ENCODE measurements at places on chromosomes 6 and 20.

- DNase-seq, result no peak
Observed at GRCh38 chr6:131949620-131949908, 1.6 kb downstream of the CCN2 start.

DNA sequence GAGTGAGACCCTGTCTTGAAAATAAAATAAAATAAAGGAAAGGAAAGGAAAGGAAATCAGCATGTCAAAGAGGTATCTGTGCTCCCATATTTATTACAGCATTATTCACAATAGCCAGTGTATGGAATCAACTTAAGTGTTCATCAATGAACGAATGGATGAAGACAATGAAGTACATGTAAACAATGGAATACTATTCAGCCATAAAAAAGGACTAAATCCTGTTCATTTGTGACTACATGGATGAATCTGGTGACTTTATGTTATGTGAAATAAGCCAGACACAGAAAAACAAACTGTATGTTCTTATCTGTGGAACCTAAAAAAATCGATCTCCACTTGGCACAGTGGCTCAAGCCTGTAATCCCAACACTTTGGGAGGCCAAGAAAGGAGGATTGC is 28.0 kb upstream of the TOP1 start:
- no peak for DNase-seq

- peak; percentile 23 for DNase-seq
Observed at GRCh38 chr6:146950351-146950835, 253.8 kb upstream of the STXBP5 start.

DNA sequence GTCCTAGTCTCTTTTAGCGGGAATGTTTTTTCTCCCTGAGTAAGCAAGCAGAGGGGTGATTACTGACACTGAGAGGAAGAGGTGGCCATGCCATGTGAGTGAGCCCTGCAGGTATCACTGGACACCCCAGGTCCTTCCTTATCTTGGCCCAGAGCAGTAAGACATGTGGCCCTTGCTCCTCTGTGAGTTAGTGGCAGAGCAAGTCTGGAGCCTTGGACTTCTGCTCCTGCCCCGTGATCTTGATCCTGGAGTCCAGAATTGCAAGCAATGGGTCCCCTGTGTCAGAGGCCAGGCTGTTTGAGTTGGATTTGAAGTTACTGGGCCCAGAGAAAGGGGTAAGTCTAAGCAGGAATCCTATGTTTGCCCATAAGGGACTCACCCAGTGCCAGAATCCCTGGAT is 92.1 kb upstream of the EMILIN3 start:
- DNase-seq, result no peak

GRCh38 chr6:153392156-153392555 is 261.1 kb upstream of the RGS17 start:
- DNase-seq, result no peak

DNA sequence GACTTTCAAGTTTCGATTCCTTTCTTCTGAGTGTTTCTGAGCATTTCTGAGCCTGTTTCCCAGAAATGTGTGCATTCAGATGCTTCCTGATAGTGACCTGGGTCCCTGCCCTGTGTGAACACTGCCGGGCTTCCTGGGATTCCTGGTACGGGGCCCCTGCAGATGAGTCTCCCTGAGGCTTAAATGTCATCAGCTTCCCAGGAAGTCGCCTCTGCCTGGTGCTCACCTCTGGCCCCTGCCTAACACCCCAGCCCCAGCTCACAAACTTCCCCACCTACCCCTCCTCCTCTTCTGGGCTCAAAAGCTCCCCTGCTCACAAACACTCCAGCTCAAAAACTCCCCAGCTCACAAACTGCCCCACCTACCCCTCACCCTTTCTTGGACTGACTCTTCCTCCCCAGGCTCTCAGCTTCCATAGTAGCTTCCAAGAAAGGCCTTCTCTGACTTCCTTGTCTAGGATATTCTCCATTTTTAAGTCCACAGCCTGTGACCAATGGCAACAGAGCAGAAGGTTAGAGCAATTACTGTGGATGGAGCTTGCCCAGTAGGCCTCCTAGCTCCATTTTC is 42.0 kb downstream of the TGM2 start:
- no peak for DNase-seq

DNA sequence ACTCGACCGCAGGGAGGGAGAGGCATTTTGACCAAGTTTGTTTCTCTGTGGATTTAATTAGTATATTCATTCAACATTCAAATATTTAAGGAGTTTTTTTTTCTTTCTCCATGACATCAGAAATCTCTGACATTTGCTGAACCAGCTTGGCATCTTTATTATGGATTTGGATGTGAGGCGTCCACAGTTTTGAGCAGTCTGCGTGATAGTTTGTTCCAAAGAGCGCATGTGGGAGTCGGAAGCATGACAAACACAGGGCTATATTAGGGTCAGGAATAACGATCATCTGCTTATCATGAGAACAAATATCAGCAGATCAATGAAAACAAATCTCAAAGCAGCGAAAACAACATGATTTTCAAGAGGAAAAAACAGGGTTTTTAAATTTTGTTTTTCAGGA is 373.2 kb downstream of the CDH4 start:
- no peak for DNase-seq

DNA sequence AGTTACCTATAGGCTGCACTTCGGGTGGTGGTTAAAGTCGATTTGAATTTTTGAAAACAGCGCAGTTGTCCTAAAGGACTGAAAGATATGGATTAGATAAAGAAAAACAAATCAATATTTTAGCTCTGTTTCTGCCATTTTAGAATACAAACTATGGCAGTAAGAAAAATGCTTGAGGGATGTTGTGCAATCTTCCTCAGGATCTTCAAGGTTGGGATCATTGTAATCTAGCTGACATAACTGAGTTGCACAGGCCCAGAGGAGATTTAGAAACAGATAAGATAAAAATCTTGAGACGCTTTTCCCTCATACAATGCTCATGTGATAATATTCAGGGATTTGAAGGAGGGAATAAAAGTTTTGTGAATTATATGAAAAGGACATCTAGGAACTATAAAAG is 926 bp downstream of the PEX3 start:
- no peak for DNase-seq

DNA sequence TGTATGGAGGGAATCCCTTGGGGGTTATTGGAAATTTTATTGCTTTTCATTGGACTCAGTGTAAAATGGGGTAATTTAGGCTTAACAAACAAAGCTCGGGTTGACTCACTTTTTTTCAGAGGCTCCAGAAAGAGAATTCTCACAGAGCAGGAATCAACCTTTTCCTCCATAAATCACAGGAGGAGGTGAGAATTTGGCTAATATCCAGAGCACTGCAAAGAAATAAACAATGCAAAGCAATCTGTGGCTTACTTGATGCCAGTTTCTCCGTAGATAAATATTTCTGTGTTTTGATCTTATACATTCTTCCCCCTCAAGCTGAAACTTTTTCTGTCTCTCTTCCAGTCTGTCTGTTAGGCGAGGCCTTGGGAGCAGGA is 176.6 kb downstream of the TSHZ2 start:
- no peak for DNase-seq

GRCh38 chr20:62745952-62746288 is 37.3 kb downstream of the NTSR1 start:
- DNase-seq, result no peak

DNA sequence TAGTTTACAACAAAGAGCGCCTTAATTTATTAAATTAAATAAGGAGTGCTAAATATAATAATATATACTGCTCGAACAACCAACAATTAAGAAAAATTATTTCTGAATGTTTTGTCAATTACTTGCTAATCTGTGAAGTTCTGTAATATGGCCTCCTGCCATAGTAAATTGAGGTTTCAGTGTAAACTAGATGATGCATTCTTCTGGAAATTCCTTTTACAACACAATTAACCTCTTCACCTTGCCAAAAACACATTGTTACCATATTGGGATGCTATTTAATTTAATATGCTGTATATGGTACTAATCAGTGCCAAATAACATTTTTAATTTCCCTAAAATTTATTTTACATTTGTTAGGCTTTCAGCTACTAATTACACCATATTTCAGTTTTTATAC is 808.4 kb upstream of the CITED2 start:
- no peak for DNase-seq

DNA sequence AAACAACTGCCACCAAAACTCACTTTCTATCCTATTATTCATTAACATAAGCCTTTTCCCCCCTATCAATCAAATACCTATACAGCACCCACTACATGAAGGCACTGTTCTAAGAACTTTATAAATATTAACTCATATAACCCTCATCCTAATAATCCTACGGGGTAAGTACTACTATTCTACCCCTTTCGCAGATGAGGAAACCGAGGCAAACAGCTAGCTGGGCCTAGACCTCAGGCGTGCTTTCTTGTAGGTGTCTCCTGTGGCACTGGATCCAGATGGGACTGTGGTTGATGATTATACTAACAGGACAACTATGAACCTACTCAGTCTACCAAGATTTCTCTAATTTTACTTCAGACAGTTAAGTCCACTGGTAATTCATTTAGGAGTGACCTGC is 131.6 kb downstream of the ZMYND8 start:
- DNase-seq, result no peak

DNA sequence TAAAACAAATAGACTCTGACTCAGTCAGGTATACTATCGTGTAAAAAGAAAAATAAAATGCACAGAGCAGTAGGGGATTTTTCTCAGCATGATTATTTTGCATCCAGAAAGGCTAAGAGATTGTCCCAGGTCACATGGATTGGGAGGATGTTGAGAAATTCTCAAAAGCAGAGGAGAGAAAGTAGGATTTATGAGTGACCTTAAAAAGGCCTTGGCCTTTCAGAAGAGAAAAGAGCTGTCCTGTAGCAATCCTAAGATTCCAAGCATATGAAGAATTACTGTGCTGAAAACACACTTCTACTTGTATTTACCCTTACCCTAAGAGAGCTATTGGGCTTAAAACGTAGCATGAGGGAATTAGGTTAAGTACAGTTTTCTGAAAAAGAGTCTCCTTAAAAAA is 149.7 kb upstream of the ENPP5 start:
- DNase-seq, result no peak

- no peak for DNase-seq
Observed at GRCh38 chr6:127191716-127192115, 73.2 kb downstream of the RSPO3 start.

GRCh38 chr6:5670811-5671561 is 335.7 kb downstream of the NRN1 start:
- DNase-seq, result peak; percentile 48

GRCh38 chr20:12372557-12372956 is 454.9 kb downstream of the BTBD3 start:
- DNase-seq, result no peak

DNA sequence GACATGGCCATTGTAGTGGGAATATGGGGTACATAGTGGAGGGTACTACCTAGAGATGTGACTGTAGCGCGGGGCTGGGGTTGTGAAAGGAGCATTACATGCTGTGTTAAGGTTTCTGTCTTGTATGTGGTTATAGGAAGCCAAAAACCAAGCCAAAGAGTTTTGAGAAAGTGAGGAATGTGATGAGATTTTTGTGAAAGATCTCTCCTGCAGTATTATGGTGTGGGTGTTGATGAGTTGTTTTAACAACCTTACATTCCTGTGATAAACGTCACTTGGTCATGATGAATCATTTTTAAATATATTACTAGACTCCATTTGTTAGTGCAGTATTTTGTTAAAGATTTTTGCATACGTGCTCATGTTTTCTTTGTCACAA is 48.9 kb downstream of the ZFAND3 start:
- DNase-seq, result no peak

DNA sequence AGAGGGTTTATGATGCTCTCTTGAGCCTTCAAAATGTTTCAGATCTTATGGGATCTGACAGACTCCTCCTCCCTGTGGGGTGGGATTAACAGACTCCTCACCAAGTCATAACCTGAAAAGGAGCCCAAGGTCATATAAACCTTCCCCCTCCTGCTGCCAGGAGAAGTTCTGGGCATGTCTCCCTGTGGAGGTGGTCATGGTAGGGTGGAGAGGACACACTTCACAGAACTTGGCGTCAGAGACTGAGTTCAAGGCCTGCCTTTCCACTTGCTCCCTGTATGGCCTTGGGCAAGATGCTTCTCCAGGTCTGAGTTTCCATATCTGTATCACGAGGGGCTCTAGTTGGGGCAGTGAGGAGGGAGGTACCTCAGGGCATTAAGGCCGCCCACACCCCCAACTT is 32.4 kb upstream of the AAR2 start:
- no peak for DNase-seq

GRCh38 chr20:19913349-19913748 is 103.8 kb upstream of the NAA20 start:
- no peak for DNase-seq

DNA sequence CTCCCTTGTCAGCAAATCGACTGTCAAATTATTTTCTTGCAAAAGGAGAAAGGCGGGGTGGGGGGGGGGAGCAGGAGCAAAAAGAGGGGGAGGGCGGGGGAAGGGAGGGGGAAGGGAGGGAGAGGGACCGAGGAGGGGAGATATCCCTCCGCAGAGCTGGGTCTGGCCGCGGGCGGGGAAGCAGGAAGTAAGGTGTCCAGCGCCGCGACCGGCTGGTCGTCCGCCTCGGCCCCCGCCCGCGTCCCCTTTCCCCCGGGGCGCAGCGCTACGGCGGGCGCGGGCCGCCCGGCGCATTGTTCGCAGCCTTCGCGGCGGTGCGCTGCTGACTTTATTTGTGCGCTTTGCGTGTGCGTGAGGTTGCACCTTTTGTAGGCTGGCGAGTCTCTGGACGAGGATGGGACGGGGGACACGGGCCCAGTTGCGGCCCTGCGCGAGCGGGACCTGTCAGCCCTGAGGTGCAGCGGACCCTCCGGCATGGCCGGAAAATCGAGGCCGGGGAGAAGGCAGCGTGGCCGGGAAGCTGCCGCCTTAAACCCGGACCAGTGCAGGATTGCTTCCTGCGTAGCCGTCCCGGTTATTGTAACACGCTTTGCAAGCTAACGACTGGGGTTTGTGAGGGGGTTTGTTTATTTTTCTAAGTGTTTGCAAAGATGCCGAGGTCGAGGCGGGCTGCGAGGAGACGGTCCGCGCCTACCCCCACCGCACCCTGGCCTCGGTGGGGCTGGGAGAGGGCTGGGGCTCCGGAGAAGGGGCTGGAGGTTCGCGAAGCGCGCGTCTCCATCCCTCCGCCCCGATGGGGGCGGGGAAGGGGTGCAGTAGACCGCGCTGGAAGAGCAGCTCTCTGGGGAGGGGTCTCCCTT is 675 bp upstream of the TRERF1 start:
- peak; percentile 44 for DNase-seq
